ENCODE measurements at places on chromosomes 12 and 14.

DNA sequence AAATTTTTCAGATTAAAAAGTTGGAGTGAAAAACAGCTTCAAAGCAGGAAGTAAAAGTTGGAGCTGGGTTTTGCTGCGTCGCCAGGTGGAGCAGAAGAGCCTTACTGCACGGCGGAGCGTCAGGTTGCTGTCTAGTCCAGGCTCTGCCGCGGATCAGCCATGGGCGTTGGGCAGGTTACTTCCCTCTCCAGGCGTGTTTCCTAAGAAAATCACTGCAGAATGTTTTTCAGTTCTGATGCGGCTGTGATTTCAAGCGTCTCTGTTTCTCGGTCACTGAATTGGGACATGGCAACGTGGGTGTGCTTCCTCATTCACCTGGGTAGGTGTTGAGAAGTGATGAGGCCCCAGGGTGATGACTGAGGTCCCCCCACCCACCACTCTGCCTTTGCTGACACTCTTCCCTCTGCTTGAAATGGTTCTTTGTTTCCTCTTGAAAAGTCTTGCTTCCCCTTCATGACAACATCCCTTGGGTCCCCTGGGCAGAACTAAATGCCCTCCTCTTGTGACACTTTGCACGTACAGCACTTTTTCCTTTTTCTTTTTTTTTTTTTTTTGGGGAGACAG is 7.6 kb downstream of the EVL start:
- peak; percentile 73 for DNase-seq

DNA sequence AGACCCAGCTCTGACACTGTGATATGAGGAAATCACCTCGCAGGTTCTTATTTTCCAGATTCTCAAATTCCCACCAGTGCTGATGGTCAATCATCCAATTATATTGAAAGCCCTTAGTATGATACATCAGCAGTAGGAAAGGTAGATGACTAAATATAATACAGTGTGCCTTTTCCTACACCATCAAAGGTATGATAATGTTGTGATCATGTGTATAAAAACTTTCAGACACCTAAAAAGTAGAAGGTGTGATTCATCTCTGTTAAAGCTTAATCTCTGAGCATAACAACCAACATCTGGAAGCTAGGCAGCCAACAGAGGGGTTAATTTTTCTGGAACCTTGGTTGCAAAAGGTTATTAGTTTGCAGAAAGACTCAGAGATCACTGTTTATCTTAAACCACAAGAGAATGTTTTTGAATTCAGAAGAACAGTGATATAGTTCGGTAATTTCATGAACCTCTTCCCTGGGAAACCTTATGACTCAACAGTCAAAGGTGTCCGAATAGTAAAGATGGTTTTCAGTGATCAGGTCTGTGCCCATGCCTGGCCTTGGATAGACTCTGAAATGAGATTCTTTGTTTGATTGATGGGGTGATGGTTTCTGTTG is 122.5 kb downstream of the ETV6 start:
- no peak for DNase-seq

DNA sequence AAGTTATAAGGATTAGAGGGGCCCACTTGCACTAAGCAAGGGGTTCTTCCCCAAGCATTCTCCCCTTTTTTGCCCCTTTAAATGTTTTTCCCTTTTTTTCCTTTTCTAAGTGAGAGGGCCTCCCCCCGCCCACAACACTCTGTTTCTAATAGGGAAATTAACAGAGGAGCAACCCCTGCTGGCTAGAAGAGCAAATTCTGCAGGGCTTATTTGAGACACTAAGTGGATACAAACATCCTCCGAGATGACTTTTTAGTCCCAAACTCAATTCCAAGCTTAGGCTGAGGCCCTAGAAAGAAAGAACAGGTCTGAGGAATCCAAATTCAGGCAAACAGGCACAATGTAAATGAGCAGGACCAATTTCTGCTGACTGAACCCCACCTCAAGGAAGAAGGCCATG is 138.9 kb downstream of the GPR65 start:
- no peak for DNase-seq

DNA sequence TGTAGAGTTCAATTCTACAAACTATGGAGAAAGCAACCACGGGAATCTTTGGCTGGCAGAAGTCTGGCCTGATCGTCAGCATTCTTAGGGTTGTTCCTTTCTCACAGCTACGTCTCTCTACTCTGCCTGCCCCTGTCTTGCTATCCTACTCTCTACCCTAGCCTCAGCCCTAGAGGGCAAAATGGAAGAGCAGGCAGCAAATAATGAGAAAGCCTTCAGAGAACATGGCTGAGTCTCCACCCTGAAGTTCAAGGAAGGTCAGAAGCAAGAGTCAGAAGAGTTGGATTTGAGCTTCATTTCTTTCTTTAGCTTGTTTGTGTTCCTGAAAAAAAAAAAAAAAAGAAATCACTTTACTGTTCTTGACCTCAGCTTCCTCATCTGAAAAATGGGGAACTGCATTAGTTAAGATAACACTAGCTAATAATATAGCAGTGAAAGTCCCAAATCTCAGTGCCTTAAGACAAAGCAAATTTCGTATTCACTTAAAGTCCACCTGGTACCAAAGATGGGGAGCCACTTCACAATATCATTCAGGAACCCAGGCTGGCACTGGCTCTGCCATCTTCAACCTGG is 50.2 kb upstream of the CCND2 start:
- DNase-seq: no peak

DNA sequence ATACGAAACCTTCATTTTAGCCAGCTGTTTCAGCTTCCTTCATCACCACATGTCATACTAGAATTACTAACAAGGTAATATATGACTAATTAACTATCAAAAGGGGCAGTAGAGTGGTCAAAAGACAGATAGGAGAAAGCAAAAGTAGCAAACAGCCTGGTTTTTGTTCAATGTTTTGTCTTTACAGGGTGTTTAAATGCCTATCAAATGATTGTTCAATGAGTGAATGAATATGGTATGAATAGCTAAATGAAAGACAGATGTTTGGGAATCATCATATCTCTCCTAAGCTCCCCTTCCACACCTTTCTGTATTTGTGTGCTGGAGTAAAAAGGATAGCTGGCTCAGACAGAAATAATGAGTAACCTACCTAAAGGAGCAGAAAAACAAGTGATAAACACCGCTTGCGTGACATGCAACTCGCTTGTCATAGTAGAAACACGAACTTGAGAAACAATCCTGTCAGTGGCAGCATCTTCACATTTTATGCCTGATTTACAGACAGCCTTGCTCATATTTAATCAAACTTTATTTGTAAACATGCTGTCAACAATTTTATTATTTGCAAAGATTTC is 34.2 kb downstream of the ABCC9 start:
- DNase-seq: no peak

Data from HL-60 (cell line).